HCEC 1CT (cell line): ENCODE measurements at places on chromosomes 3 and 15.

- no peak for DNase-seq
These were observed 126.2 kb upstream of the PFN2 start for GRCh38 chr3:150096700-150097587.

- DNase-seq, result no peak
These were observed 643.0 kb downstream of the NAALADL2 start for GRCh38 chr3:175502155-175502554.

DNA sequence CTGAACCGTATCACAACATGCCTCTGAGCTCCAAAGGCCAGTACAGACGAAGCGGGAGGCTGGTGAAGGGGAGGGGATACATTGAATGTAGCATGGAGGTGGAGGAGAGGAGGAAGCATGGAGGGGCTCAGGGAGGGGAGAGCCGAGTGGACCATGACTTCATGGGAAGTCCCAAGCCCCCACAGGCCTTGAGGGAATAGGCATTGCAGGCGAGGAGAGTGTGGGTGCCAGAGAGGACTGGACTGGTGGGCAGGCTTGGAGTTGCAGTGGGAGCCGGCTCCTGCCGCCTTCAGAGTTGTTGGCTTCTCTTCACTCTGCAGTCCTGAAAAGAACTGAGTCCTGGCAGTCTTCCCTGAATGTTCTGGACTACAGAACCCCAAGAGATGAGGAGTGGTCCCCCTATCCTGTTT is 3.3 kb upstream of the RNU6-1 start:
- no peak for DNase-seq

DNA sequence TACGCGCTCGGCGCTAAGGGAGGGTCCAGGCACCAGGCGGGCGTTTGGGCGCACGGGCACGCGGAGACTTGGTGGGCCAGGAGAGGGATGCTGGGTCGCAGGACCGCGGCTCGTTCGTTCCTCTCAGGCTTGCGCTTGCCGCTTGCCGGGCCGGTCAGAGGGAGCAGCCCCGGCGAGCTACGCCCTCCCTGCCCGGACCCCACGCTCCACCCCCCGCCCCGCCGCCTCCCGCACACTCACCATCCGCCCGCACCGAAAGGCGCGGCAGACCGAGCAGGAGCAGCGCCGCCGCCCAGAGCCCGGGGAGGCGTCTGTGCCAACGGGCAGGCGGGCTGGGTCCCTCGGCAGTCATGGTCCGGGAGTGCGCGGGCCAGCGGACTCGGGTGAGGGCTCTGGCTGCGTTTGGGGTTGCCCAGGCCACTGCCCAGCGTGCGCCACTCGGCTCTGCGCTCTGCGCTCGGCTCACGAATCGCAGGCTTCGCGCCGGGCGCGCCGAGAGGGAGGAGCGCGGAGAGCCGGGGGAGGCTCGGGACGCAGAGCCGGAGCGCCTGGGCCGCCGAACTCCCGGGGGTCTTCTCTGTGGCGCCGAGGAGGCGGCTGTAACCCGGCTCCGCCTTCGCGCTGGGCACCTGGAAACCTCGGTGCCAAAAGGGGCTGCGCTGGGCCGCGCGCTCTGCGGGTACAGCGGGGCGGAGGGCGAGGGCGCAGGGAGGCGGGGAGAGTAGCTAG is at the start of gene SUSD5:
Gene SUSD5 (minus strand): TSS at position 365 of the 729 bp plus-strand sequence. CDS start 13 bp downstream, at position 352.
- DNase-seq, result no peak

DNA sequence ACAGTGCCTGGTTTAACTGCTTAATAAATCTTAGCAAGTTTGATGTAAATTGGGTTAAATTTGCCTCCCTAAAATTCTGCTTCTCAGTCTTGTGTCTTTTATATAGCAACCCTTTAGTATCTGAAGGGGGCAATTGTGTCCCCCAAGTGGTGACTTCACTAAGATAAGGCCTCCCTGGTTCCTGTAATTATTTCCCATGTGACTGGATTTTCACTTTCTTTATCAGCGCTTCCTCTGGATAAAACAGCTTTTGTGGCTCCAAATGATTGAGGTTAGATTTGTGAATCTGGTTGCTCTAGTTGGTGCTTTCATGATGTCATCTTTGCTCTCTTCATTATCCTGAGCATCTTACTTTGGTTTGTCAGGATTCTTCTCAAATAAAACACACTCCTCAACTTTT is 334.3 kb upstream of the CTDSPL start:
- no peak for DNase-seq

GRCh38 chr3:150515210-150515609 is 31.1 kb downstream of the SERP1 start:
- DNase-seq, result peak; percentile 32

DNA sequence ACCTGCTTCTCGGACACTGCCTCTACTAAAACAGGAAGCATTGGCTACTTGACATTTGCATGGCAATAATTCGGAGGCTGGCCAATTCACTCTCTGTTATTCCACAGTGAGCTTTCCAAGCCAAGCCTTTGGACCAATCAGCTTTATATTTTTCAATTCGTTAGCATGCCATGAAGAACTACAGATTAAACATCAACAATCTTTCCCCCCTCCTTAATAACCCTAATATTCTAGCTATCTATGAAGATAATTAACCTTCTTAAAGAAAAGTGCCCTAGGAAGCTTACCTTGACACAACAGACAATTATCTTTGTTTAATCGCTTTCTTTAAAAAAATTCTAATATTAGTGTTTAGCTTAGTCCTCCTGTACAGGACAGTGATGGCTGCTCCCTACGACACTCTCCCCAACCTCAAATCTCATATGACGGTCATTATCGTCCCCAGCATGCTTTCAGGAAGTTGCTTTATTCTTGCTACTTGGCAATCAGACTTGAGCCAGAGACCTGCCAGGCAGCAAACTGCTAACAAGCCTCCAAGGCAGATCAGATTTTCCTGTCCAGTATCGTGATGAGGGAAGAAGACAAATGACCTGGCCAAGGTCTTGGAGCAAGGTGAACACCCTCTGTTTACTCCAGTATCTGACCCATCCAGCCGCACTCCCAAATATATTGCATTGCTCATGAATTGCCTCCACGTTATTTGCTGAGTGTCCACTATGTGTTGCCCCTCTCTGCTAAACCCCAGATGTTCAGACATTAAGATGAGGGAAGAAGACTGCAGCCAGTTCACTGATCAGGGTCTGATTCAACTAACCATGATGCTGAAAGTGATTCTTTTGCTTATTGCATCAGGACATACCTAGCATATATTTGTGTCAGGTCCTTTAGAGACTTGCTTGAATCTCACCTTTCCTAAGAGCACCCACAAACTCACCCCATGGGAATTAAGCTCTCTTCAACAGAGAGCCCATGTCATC is 68.1 kb upstream of the LPP start:
- no peak for DNase-seq

DNA sequence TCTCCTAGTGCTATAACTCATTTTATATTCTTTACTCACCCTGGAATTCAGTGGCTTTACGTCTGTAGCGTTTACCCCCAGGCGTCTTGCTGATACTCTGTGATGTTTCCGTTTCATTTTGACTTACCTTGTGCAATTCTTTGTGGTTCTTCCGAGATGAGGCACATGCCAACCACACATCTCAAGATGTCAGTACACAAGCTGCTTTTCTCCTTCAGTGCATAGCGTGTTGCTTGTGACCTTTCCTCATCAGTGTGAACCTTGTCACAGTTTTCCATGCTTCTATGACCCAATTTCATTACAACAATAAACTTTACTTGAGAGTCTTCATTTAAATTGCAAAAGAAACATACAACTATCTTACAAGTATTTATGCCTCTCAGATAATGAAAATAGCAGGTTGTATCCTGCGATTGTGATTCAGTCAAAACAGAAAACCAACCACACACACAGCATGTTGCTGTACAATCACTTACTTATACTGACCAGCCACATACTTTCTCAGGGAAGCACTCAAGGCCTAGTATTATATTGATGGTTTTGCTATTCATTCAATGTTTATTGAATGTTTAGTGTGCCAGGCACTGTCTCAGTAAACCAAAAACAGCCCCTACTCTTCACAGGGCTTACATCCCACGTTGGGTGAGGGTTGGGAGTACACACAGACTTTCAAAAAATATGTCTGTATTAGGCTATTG is 4.6 kb upstream of the TBL1XR1 start:
- DNase-seq, result peak; percentile 43

- DNase-seq, result no peak
These were observed 52.0 kb downstream of the DZIP1L start for GRCh38 chr3:138063416-138063815.
